ENCODE measurements at places on chromosomes 11 and 22. TPM values are rescaled to one million over a fixed set of nuclear protein-coding genes. Genes with fewer than 3 reads are reported as not detected.

GRCh38 chr11:11366793-11367192, 13.7 kb upstream of the CSNK2A3 start:
- no peak for DNase-seq

The OR6Q1 gene
- polyA plus RNA-seq = not detected

The GGT5 gene
- polyA plus RNA-seq = 4.4 TPM

The HSPB2 gene
- polyA plus RNA-seq = 0.79 TPM

The ACTN3 gene
- polyA plus RNA-seq = 0.11 TPM

DNA sequence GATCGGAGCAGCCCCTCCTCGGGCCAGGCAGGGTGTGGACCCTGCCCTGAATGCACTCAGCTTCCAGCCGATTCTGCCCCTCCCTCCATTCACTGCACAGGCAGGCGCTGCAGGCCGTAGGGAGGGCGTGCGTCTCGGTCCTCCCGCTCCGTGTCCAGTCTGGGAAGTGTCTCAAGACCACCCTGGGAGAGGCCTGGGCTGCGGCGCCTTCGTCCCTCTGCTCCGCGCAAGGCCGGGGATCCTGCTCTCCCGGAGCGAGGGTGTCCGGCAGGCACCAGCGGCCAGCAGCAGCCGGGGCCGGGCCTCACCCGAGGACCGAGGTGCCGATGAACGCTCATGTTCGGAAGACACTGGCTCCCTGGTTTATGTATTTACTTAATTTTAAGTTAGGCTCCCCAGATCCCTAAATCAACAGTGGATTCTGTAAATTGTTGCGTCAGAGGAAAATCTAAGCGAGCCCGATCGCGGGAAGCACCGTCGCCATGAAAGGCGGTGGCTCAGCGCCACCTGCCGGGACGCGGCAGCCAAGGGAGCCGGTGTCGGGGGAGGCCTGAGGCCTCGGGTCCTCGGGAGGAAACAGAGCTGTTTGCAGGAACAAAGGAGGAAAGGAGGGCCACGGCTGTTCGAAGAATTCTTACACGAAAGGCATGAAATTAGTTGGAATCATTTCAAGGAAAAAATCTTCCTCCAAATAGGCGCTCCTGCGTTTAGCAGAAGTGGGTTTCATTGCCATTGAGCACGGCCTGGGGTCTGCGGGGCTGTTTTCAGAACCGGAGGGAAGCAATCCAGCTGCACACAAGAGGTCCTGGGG, 195.3 kb downstream of the BRD1 start:
- DNase-seq = no peak

The SGSM1 gene
- polyA plus RNA-seq = not detected

The CASP12 gene
- 0.25 TPM for polyA plus RNA-seq

- DNase-seq = no peak
Measured at GRCh38 chr11:87180742-87181141, 143.0 kb downstream of the TMEM135 start.

DNA sequence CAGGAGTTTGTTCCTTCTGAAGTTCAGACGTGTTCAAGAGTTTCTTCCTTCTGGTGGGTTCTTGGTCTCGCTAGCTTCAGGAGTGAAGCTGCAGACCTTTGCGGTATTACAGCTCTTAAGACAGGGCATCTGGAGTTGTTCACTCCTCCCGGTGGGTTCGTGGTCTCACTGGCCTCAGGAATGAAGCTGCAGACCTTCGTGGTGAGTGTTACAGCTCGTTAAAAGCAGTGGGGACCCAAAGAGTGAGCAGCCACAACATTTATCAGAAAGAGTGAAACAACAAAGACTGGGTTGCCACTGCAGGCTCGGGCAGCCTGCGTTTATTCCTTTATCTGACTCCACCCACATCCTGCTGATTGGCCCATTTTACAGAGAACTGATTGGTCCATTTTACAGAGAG, 373.1 kb downstream of the ETS1 start:
- no peak for DNase-seq

- DNase-seq = no peak
Measured at GRCh38 chr11:60377401-60378136, 763 bp upstream of the MS4A7 start.

GRCh38 chr11:107856180-107856980, 2.2 kb downstream of the SLC35F2 start:
- no peak for DNase-seq

- no peak for DNase-seq
Measured at GRCh38 chr22:29596408-29596807, 7.0 kb upstream of the NF2 start.

DNA sequence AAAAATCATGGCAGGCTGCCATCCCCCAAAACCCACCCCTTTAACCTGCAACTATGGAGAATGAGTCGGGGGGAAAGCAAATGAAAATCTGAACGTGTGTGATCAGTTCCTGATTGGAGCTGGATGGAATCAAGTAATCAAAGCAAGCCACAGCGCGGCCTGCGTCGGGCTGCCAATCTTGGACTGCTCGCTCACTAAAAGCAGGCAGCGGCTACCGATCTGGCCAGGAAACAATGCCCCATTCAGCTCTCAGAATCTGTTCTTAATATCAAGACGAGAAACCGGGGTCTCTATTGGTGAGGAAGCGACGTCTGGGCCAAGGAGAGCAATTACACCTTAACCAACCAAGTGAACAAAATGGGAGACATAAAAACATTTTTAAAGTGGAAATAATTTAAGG, 472.2 kb downstream of the SOX6 start:
- no peak for DNase-seq

DNA sequence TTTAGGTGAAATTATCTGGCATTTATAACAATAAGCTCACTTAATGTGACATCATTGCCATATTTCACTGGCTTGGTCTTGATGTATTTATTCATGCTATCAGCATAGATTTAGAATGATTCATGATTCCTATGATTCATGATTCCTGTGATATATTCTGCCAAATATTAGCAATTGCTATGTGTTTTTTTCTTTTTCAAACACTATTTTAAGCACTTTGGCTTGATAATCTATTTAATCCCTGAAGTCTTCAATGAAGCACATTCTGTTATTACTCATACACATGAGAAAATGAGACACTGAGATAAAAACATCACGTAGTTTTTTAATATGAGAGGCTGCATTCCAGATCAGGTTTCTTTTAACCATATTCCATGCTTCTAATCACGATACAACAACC, 78.5 kb downstream of the LUZP2 start:
- DNase-seq = no peak

The EED gene
- 11.9 TPM for polyA plus RNA-seq

DNA sequence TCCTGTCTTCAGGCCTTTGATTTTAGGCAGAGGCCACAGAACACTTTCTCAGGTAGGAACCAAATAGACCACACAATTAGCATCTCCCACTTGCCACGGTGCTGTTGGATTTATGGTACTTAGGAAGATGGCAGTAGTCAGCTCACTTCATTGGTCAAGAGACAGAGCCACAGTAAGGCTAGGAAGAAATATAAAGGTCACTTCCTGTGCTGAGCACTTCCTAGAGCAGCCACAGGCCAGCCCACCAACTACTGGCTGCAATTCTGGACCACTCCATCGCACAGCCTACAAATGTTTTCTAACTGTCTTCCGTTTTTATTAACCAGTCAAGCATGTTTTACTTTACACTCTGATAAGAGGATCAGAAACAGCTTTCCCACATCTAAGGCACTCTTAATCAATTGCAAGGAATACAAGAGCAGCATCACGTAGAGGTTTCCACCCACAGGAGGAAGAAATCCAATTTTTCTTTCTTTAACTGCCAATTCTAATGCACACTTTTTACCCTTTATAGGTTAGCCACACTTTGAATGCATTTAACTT, 54.7 kb downstream of the ABTB2 start:
- DNase-seq = no peak

The EIF4G2 gene
- 1,244 TPM for polyA plus RNA-seq

- DNase-seq = no peak
Measured at GRCh38 chr11:135075740-135076139, 663.7 kb upstream of the B3GAT1 start.

The CLDN5 gene
- polyA plus RNA-seq = 0.05 TPM

GRCh38 chr22:24405631-24406321, 21.6 kb upstream of the ADORA2A start:
- no peak for DNase-seq

The GSTT2 gene
- 1.1 TPM for polyA plus RNA-seq

The LMO2 gene
- polyA plus RNA-seq = not detected

The CBLIF gene
- not detected for polyA plus RNA-seq
